ENCODE measurements at places on chromosomes 5 and 9.

- no peak for DNase-seq
These were observed 83.5 kb downstream of the COL5A1 start for GRCh38 chr9:134724912-134725604.

GRCh38 chr9:99274016-99274415 is 51.9 kb downstream of the SEC61B start:
- DNase-seq, result no peak

- no peak for DNase-seq
These were observed 14.5 kb upstream of the ROPN1L start for GRCh38 chr5:10427201-10427600.

- no peak for DNase-seq
These were observed 18.1 kb upstream of the RASEF start for GRCh38 chr9:83081010-83081409.

DNA sequence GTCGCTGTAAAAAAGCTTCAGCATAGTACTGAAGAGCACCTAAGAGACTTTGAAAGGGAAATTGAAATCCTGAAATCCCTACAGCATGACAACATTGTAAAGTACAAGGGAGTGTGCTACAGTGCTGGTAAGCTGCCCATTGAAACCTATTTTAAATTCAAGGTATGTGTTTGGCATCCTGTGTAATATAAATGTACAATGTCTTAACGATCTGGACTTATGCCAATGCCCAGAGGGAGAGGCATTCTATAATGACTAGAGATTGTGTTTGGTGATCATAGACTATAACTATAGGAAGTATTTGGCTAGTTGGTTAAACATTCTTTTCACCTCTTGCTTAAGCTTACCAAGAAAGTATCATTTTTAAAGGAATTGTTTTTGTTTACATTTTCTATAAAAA is 95.7 kb downstream of the INSL6 start:
- no peak for DNase-seq

GRCh38 chr5:169917500-169917899 is 62.8 kb downstream of the INSYN2B start:
- no peak for DNase-seq

Measured in B cell (primary cell).